AG08396 (cell line): ENCODE measurements at places on chromosomes 3 and 15.
A peak's percentile ranks its signal among the peaks of the same experiment; 100 is the strongest.

DNA sequence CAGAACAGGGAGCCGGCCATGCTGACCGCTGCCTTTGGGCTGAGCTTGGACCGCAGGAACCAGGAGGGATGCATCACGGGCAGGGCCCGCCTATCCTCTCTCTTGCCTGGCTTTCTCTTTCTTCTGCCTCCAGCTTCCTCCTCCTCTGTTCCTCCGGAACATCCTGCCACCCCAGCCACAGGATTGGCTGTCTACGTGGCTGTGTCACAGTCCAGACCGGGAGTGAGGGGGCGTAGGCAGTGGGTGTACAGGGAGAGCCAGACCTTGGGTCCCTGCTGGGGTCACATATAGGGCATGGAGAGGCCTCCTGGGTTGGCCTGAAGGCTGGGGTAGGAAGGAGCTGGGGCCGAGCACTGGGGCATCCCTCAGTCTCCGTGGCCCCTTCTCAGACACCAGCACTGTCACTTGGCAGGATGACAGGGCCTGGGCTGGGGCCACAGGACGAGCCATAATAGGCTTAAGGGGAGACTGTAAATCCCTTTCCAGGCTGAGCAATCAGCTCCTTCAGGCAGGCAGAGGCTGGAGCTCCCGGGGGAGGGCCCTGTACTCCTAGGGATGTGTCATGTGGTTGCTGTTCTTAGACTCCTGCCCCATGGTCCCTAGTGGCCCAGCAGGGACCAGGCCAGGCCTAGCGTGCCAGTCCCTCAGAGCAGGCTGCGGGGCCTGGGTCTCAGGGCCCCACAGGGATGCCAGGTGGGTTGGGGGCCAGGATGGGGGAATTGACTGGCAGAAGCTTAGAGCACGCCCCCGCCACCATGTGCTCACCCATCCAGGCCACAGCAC lies 25.4 kb downstream of the LINGO1 start:
- peak; percentile 61 for DNase-seq

- no peak for DNase-seq
These were observed 836.5 kb upstream of the SEMA6D start for GRCh38 chr15:46880791-46881190.

GRCh38 chr15:97144377-97144711 lies 813.8 kb downstream of the NR2F2 start:
- DNase-seq, result no peak

DNA sequence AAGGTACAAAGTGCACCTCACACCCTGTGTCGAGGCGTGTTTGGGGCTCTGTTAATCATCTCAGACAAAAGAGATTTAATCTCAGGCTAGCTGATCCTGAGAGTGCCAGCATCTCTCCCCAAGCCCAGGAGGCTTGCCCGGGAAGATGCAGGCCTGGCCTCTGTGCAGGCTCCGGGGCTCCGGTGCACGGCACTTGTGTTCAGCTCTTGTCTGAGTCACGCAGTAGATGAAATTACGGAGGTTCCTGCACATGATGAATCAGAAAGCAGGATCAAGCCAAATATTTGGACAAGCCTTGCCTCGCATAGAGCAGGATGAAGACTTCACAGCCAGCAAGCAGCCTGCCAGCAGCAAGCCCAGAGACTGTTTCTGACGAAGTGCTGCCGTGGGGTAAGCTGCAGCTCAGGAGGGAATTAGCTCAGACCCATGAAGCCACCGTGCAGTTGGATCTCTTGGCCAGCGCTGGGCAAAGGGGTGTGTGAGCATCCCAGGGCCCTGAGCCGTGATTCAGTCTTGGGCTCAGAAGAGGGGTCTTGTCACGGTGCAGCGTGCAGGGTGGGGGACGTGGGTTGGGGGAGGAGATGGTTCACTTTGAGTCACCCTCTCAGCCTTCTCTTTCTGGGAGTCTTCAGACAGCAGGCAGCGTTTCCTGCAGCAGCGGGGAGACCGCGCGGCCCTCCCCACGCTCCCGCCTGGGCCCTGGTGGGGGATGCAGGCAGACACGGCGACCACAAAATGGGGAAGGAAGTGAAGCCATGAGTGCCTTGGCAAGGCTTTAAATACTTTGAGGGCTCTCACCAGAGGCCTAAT lies 89.2 kb upstream of the MEF2A start:
- peak; percentile 90 for DNase-seq

DNA sequence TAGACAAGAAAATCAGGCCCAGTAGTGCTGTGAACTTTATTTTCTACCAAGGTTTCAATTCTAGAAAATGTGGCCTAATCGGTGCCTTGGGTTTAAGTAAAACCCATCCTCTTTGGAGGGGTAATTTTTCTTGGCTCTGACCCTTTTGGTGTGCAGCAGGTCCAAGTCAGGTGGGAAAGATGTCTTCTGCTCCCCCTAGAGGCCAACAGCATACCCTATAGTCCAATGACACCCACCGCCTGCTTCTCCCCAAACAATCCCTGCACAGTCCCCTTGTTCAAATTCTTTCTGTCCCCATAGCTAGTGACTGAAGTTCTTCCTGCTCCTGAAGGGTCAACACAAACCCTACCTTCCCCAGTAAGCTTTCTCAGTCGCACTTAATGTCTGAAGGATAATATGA lies 261.8 kb upstream of the GOLGA6L4 start:
- no peak for DNase-seq

DNA sequence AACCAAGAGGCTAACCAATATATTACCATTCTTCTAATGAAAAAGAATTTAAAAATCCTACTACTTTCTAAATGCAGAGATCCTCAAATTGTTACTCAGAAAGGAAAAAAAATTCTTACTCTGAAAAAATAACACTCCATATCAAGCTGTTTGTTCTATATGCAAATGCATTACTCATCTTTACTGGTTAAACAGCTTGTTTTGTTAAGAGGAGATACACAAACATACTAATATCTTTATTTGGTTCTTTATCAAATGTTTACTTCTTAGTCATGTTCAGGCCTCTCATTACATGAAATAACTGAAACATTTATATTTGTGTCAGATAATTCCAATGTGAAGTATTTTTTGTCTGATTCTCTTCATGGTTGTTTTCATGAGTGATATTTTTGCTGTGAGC lies 146.8 kb downstream of the PCCB start:
- DNase-seq, result no peak

DNA sequence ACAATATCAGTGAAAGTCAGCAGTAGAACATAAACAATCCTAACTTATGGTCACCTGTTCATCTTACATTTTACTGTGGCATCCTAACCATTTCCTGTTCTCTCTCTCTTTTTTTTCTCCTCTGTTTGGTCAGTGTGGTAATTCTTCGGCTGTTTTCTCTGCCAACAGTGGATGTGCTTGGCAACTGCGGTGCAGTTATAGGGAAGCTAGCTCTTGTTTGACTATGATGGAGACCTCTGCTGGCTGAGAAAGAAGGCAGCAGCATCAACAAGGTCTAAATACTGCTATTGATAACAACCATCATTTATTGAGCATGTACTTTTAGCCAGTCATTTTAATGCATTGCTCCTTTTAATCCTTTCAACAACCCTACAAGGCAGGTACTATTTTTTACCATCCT lies 723 bp upstream of the DRD3 start:
- DNase-seq, result peak; percentile 16

GRCh38 chr15:80870893-80871292 lies 91.7 kb downstream of the CEMIP start:
- DNase-seq, result no peak
